ENCODE measurements at places on chromosomes 5 and 9.

- DNase-seq = no peak
These were observed 80.5 kb downstream of the SLC1A3 start for GRCh38 chr5:36686881-36687280.

DNA sequence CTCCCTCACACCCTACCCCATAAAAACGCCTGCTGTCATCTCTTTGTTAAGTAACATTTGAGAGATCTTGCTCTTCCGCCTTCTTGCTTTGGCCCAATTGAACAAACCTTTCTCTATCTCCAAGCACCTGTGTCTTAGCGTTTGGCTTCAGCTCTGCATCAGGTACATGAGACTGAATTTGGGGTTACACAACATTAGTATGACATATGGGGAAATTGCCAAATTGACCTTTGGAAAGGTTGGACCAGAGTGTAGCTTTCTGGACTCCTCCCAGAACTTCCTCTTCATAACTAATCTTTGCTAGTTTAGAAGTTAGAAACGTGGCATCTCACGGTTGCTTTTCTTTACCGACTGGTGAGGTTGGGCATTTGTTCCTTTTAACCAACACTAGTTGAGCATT, 3.5 kb upstream of the EXOSC3 start:
- DNase-seq = no peak

DNA sequence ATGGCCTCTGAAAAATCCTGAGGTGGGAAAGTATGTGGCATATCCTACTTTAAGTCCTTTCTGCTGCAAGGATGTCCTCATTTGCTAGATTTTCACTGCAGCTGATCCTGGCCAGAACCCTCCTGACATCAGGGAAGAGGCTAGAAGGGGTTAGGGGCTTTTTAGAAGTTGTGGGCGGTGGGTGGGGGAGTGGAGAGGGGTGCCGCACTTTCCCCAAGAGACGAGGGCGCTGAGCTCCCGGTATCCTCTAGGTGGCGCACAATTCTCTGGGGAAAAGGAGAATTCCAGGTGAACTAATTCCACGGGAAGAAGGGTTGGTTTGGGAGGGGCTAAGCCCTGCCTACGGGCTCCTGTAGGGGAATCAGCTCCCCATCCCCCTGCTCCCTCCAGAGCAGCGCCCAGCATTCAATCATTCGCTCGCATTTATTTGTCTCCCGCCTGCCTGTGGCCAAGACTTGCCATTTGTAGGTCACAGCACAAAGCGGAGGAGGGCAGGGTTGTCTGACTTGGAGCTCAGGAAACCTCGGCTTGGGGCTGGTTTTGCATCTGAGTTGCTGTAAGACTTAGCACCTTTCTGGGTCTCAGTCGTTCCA, 42.9 kb upstream of the HAND1 start:
- no peak for DNase-seq

GRCh38 chr5:2262620-2263019, 379.9 kb upstream of the IRX4 start:
- no peak for DNase-seq

- no peak for DNase-seq
These were observed 204.3 kb downstream of the TRIM32 start for GRCh38 chr9:116891424-116891823.

- DNase-seq = no peak
These were observed 97.9 kb downstream of the ZNF618 start for GRCh38 chr9:113973963-113974413.

DNA sequence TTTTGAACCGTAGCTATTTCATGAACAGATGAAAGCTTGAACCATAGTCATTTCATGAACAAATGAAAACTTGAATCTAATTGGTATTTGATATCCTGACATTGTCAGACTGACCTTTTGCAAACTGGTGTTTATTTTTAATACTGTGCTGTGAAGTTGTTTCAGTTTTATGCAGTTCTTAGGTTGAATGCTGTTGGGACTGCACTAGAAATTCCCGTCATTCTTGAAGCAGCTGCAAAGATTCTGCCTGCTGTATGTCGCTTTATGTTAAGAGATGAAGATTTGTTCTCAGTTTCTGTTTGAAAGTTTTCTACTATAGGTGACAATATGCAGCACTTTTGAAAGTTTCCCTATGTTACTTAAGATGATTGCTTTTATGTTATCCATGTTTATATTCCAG, 22.5 kb upstream of the FAM120AOS start:
- no peak for DNase-seq

DNA sequence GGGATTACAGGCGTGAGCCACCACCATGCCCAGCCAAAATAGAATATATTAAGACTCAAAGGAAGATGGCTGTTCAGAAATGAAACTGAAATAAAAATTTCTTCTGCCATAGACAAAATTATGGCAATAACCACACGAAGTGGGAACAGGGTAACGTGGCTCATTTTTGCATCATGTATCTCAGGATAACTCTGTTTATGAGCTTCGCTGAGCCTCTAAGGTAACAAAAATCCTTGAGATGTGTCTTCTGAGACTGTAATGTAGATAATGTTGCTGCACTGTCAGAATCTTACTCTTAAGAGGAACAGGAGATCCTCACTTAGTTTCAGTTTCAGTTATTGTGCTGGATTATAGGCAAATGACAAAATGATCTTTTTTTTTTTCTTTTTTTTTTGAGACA, 153.8 kb downstream of the GOLPH3 start:
- DNase-seq = no peak

GRCh38 chr5:10479154-10479721, 37.6 kb downstream of the ROPN1L start:
- DNase-seq = no peak

DNA sequence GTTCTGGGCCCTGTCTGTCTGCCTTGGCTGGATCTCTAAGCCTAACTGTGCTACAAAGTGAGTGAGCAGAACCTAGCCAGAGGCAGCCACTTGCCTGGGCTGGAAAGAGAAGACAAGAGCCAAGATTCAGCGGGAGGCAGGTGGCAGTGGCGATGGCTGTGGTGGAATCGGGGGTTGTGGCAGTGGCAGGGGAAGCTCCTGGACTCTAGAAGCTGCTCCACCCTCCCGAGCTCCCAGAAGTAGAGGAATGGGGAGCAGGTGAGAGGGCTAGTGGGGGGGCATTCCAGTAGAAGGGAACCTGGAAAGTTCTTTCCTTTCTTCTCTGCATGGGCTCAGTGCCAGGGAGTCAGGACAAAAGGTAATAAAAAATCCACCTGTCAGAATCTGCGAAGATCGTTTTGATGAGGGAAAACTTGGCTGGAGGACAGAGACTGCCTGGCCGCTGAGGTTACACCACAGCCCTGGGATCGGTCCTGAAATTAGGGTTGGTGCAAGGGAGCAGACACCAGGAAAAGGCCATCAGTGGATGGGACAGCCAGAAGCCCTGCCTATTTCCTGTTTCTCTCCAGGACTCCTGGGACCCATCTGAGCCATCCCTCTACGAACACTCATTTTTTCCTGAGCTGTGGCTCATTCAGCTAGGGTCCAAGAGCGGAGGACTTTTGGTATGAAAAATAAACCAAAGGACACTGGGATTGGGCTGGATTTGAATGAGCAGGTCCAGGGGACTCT, 1.6 kb downstream of the CRAT start:
- no peak for DNase-seq

GRCh38 chr5:132239776-132240175, 12.1 kb upstream of the P4HA2 start:
- no peak for DNase-seq

DNA sequence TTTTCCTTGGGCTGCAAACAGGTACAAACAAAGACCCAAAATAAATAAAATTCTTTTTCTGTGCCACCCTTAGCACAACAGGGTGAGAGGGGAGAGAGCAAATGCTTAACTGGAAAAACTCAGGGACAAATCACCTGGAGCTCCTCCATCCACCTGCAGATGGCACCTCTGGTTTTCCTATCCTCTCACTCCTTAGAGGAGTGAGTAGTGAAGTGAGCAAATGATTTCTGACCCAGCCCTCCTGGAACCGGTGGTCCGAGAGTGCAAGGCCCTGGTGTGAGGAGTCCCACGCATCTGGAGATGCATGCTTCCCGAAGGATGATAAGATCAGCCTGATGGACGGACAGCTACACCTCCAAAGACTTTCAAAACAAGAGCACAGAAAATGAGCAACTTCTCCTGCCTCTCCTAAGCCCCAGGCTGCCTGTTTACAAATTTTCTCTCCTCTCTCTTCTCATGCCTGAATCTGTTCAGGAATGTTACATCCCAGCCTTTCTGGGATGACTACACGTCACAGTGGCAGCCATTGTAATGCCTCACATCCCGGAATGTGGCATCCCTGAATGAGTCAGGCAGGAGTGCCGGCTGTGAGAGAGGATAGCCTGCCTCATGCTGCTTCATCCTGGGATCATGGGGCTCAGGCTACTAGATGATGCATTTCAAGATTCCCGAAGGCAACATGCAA, 86.4 kb downstream of the ADRB2 start:
- DNase-seq = no peak

DNA sequence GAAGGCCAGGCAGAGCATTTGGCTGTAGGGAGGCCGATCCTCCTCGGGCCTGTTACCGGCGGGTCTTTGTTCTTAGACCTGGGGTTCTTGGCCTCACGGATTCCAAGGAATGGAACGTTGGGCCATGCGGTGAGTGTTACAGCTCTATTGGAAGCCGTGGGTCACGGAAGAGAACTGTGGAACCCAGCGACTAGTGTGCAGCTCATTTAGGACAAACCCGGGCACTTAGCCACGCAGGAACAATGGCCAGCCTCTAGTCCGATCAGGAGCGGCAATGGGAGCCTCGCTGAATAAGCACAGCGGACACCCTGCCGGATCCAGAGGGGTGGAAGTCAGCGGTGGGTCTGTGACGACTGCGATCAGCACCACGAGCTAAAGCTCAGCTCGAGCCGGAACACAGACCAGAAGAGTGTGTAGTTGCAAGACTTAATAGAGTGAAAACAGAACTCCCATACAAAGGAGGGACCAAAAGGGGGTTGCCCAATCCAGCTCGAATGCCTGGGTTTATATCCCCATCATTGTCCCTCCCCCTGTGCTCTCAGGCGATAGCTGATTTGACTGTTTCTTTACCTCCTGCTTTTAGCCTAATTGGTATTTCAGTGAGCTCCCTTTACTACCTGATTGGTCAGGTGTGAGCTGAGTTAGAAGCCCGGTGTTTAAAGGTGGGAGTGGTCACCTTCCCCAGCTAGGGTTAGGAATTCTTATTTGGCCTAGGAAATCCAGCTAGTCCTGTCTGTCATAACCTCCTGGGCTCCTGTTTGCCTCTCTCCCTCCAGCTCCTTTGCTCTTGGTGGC, 53.7 kb upstream of the RPL26L1 start:
- no peak for DNase-seq

All from stimulated activated CD4-positive, alpha-beta T cell treated with anti-CD3 and anti-CD28 coated beads, Interleukin-4, amount 100 ng/mL, for 24 hours (primary cell).